ENCODE measurements at places on chromosomes 4 and X.

- DNase-seq = no peak
- no peak overlapping the region for H3K4me3 ChIP-seq
- H3K4me1 ChIP-seq = no peaks in the 10 kb centered on the region
- no peaks in the 10 kb centered on the region for H3K27me3 ChIP-seq
- no peak overlapping the region for H3K27ac ChIP-seq
Measured at GRCh38 chrX:148422526-148422925, 77.9 kb upstream of the AFF2 start.

DNA sequence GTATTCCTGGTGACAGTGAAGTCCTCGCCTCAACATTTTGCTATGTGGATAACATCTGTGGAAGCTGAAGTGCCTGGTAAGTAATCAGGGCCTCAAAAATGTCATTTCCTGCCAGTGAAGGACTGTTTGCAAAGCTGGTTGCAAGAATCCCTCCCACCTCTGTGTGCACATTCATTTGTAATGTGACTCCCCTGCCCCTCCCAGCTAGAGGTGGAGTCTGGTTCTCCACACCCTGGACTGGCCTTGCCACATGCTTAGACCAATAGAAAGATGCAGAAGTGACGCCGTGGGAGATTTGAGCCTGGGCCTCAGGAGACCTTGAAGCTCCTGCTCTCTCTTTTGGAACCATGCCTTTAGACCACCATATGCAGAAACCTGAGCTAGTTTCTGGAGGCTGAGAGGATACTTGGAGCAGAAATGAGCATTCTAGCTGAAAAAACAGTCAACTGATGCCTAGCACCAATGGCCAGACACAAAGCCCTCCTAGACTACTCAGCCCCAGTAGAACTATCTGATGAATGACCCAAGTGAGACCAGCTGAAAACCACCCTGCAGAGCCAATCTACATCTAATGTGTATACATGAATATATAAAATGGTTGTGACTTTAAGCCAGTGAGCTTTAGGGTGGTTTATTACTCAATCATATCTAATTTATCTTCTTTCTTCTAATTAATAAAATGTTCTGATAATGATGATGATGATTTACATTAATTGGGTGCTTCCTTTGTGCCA is 47.8 kb upstream of the CRMP1 start:
- DNase-seq = no peak
- no peaks in the 10 kb centered on the region for H3K36me3 ChIP-seq
- no peak overlapping the region for H3K4me3 ChIP-seq
- no peak overlapping the region for H3K27ac ChIP-seq

DNA sequence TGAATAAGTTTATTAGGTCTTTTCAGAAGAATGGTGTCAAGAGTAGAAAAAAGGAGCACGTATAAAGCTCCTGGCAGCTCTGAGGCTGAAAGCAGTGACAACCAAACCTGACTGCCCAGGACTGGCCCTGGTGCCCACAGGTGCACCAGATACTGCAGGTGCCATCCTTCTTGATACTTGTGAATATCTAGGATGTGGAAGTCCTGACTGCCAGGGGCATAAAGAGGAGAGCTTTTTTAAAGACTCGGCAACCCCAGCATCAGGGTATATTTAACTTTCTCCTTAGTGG is 60.7 kb downstream of the TMEM150C start:
- no peak overlapping the region for H3K4me3 ChIP-seq
- H3K4me1 ChIP-seq = no peaks in the 10 kb centered on the region
- no peak for DNase-seq

- no peak overlapping the region for H3K4me3 ChIP-seq
- no peaks in the 10 kb centered on the region for H3K4me1 ChIP-seq
- DNase-seq = no peak
Measured at GRCh38 chr4:11622961-11623725, 194.4 kb upstream of the HS3ST1 start.

DNA sequence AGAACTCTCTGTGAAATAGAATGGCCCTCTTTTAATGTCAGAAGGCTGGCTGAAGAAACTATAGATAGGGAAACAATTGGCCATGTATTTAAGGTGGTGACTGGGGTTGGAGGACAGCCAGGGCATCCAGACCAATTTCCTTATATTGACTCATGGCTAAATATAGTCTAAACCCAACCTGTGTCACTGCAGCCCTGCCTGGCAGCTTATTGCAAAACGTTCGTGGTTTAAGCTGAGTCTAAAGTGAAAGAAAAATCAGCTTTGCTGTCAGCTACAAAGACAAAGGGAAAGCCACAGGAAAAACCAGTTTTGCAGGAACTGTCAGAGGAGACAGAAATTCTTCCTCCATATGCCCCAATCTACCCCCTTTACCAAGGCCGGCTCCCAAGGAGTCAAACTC is 902.8 kb upstream of the NDST4 start:
- no peaks in the 10 kb centered on the region for H3K4me1 ChIP-seq
- no peaks in the 10 kb centered on the region for H3K36me3 ChIP-seq
- DNase-seq = no peak
- no peaks in the 10 kb centered on the region for H3K27me3 ChIP-seq
- H3K27ac ChIP-seq = no peak overlapping the region
- H3K4me3 ChIP-seq = no peak overlapping the region

- H3K4me1 ChIP-seq = no peaks in the 10 kb centered on the region
- no peak overlapping the region for H3K27ac ChIP-seq
- no peak for DNase-seq
- H3K36me3 ChIP-seq = no peaks in the 10 kb centered on the region
Measured at GRCh38 chrX:151042842-151043241, 59.7 kb downstream of the HMGB3 start.

DNA sequence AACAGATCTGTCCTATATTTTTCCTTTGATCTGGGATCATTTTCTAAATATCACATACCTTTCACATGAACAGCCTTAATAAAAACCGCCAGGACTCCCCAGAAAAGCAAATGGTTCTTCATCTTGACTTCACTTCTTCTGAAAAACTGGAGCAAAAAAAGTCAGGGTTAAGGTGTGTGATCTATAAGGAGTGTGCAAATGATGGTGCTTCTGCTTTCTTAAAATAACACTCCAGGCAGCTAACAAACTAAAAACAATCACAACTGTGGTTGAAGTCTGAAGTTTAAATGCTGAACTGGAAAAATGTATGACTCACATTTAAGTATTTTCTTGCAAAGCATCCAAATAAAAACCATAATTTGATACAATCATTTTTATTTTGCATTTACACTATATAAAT is at the start of gene JCHAIN:
JCHAIN (minus strand) TSS at position 140 of the 400 bp plus-strand sequence; CDS start at position 122, 18 bp downstream.
- no peaks in the 10 kb centered on the region for H3K27me3 ChIP-seq
- no peaks in the 10 kb centered on the region for H3K36me3 ChIP-seq
- no peak within 1 kb of the TSS for H3K4me3 ChIP-seq
- no peak within 1 kb of the TSS for H3K27ac ChIP-seq

DNA sequence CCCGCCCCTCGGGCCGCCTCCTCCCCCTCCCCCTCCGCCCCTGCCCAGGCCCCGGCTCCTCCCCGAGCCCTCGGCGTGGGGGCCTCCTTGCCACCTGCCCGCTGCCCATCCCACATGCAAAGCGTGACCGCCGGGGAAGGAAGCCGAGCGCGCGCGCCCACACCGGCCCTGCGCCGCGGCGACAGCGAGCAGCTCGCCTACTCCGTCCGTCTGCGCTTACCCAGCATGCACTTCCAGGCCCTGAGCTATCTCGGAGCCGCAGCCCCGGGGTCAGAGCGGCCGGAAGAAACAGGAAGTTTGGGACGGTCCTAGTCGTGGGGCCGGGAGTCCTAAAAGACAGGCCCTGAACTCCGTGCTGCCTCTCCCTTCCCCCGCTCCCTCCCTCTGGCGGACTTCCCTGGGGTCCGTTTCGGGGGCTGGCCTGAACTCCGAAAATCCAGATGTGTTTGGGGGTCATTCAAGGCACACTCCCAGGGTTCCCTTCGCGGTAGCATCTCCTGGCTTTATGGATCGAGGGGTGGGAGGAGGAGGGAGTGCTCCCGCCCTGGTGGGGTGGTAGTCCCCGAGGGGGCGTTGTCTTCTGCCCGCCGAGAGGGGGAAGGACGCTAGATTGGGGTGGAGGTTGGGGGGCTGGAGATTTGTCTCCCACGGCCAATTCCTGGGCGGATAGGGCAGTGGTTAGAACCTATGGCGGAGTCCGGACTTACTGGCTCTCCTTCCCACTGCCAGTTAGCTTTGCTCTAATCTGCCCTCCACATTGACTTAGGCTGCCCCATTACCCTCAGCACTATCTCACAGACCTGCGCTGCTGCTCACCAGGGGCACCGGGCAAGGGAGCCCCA is 25.0 kb upstream of the BCORL1 start:
- no peaks in the 10 kb centered on the region for H3K36me3 ChIP-seq
- H3K4me1 ChIP-seq = peaks cover 7% of the 10 kb centered on the region
- no peak overlapping the region for H3K27ac ChIP-seq
- no peak for DNase-seq
- no peaks in the 10 kb centered on the region for H3K27me3 ChIP-seq
- H3K4me3 ChIP-seq = peak overlapping the region; percentile 46

- no peak for DNase-seq
- H3K4me3 ChIP-seq = no peak overlapping the region
- no peaks in the 10 kb centered on the region for H3K4me1 ChIP-seq
Measured at GRCh38 chr4:130131536-130131935, 1035.6 kb downstream of the C4orf33 start.

- H3K4me1 ChIP-seq = no peaks in the 10 kb centered on the region
- H3K27ac ChIP-seq = no peak overlapping the region
- no peaks in the 10 kb centered on the region for H3K27me3 ChIP-seq
- no peaks in the 10 kb centered on the region for H3K36me3 ChIP-seq
- DNase-seq = peak; percentile 0
Measured at GRCh38 chrX:132615391-132616131, 126.7 kb upstream of the MBNL3 start.

GRCh38 chr4:25856756-25857155 is 6.0 kb downstream of the SEL1L3 start:
- H3K4me1 ChIP-seq = peaks cover 46% of the 10 kb centered on the region
- no peak for DNase-seq
- H3K27me3 ChIP-seq = no peaks in the 10 kb centered on the region
- H3K27ac ChIP-seq = peak overlapping the region; percentile 29

DNA sequence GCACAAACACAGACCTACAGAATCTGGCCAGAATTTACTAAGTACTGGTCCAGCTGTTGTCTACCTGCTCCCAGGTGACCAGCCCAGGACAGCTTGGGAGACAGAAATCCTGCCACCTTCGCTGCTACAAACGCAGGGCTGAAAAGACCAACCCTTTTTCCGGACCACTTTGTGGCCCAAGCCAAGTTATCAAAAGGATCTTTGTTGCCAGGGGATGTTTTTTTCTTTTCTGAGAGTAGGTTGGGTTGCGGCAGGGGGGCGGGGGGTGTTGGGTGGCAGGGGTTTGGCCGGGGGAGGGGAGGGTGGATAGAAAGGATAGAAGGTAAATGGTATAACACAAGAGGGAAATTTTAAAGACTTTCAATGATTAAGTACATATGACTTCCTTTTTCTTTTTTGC is 63.4 kb downstream of the STOX2 start:
- no peaks in the 10 kb centered on the region for H3K27me3 ChIP-seq
- no peaks in the 10 kb centered on the region for H3K36me3 ChIP-seq
- H3K4me3 ChIP-seq = no peak overlapping the region
- no peak for DNase-seq

Measured in effector memory CD4-positive, alpha-beta T cell (primary cell).